ENCODE measurements at places on chromosomes 7 and 10. TPM values are rescaled to one million over a fixed set of nuclear protein-coding genes. Genes with fewer than 3 reads are reported as not detected.

Gene CYP26A1
- total RNA-seq = not detected

Gene ARMH3
- total RNA-seq = 58.9 TPM

DNA sequence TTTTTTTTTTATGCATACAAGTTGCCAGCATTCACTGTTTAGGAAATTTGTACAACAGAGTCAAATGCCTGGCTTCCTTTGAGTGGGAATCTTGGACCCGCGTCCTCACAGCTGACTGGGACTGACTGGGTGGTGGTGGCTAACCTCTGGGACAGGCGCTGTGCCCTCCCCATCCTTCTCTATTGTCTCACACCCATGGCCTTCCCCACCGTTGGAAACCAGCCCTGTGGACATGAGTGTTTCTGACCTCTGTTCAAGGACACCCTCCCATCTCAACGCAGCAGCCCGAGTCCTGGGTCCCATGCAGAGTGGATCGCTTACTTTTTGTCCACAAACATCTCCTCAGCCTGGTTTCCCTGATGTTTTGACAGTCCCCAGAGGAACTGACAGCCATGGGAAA, 125.1 kb upstream of the PPIF start:
- no peak for DNase-seq

DNA sequence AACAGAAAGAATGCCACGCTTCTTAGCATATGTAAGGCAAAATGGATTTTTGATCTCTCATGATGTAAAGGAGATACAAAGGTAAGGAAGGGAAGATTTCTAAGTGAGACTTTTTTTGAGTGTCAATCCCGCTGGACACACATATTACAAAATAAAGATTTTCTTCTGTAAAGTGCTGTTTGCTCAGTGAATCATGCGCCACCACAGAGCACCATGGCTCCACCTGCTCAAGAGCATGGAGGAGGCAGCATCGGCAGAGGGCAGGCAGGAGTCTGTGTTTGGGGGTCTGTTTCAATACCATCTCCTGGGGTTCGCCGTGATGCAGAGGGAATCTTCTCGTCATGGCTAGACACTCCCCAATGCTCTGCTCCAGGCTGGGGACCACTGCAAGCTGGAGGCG, 83.5 kb downstream of the ALOX5 start:
- DNase-seq = no peak

Gene EBF3
- total RNA-seq = 6.2 TPM

- no peak for DNase-seq
Observed at GRCh38 chr10:15433850-15434537, 62.9 kb upstream of the FAM171A1 start.

Gene NEUROD6
- total RNA-seq = not detected

Gene WDR86
- total RNA-seq = 0.16 TPM

Gene TUBB8
- total RNA-seq = not detected

- DNase-seq = no peak
Observed at GRCh38 chr7:114688443-114689055, 233.3 kb upstream of the MDFIC start.

DNA sequence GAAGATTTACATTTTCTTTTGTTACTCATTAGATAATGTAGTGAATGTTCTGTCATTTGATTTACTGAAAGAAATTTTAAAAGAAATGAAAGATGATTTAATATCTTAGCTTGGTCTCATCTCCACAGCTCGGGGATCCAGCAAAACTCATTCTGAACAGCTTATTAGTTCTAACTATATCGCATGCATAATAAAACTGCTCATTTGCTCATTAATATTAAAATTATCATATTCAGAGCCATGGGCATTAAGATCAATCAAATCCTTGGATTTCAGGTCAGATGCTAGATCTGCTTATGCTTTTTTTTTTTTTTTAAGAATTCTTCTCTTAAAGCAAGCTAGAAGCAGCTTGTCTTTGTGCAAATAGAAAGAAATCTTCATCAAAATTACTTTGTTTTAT, 246.1 kb downstream of the FOXP2 start:
- no peak for DNase-seq

GRCh38 chr7:12570534-12571461, at the start of gene SCIN:
SCIN (plus strand) TSS chr7:12570720; CDS start chr7:12570787, 67 bp downstream.
- DNase-seq = peak; percentile 22

Gene HOXA1
- not detected for total RNA-seq

DNA sequence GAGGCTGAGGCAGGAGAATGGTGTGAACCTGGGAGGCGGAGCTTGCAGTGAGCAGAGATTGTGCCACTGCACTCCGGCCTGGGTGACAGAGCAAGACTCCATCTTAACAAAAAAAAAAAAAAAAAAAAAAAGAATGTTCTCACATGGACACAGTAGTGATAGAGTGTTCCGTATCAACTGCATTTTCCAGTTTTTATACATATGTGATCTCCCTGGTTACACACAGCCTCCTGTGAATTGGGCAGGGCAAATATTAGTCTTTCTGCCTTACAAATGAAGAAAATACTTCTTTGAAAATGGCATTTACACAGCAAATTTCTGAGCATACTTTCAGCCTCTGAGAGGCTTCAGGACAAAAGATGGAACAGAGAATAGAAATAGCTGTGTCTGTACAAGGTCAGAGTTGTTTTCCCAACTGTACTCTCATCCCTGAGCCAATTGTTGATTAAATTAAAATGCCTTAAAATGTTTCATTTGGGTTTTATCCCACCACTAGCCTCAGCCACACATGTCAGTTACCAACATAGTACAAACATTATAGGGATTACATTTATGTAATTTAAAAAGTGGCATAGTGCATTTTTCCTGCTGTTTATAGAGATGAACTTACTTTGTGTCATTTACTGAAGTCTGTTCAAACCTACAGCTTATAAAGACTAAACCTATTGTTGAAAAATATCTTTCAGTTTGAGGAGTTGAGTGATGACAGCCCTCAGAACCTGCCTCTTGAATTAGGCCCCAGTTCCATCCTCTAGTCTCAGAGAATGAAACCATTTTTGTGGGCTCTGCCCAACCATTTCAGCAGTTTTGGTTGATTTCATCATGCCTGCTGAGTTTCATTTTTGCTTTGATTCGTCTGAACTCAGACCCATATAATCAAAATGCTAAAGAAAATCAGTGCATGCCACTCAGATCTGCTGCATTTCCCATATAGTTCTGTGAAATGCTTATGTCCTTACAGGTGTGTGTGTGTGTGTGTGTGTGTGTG, 609.4 kb upstream of the C7orf33 start:
- DNase-seq = no peak

DNA sequence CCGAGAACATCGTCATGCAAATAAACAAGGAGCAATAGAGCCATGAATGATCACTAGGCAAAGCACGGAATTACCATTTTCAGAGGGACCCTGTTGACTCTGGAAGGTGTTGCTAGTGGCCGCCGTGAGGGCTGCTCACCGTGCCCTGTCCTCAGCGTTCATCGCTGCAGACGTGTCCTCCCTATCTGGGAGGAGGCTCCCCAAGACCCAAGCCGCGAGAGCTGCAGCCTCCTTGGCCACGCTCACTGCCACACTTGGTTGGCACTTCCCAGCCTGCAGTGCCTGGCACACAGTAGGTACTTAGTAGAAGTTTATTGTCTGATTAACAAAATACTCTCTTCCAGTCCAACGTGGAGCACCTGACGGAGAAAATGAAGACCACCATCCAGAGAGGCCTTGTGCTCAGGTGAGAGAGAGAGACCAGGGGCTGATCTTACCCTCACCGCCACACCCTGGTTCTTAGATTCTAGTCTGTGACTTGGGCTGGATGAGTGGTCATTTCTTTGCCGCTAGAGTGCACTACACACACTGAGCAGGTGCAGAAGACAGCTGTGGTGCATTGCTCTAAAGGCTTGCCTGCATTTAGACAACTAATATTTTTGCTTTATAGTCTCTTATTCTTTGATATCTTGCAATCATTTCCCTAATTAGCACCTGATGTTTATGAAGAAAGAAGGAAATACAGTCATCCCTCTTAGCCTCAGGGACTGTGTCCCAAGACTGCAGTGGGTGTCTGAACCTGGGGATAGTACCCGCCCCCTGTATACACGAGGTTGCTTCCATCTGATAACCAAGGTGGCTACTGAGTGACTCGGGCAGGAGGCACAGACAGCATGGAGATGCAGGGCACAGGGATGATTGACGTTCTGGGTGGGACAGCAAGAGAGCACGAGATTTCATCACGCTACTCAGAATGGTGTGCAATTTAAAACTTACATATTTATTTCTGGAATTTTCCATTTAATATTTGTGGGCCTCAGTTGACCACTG, 40.3 kb downstream of the PITRM1 start:
- DNase-seq = no peak

DNA sequence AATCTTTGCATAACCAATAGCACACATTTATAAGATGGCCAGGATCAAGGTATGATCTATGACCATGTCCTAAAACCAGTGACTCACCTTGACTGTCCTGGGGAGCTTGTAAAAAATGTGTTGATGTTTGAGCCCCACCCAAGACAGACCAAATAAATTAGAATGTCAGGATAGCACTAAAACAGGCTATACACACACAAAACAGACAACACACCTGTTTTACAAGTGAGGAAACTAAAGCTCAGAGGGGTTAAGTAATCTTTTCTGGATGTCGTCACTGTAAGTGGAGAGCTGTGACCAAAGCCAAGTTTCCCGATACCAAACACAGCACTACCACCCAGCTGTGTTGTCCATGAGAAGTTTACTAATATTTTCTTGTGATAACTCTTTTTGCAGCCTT, 84.5 kb downstream of the AVL9 start:
- DNase-seq = no peak

DNA sequence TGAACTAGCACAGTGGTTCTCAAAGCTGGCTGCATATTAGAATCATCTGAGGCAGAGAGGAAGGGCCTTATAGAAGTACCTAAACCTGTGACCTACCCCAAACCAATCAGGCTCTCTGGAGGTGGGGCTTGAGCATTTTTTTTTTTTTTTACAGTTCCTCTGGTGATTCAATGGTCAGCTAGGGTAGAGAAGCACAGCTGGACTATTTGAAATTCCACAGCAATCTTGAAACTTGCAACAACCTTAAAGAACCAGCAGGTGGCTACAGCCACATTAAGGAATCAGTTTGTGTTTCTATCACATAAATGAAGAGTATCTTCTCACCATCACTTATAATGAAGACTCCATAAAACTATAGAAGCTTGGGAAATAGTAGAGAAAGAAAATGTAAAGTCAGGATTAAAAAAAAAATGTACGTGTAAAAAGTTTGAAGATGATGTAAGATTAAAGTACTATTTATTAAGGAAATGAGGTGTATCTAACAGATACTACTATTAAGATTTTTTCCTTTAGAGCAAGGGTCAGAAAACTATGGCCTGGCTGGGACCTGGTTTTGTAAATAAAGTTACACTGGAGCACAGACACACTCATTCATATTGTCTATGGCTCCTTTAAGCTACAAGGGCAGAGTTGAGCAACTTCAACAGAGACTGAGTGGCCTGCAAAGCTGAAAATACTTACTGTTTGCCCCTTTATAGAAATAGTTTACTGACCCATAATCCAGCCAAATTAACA, 3.8 kb downstream of the RTKN2 start:
- no peak for DNase-seq

DNA sequence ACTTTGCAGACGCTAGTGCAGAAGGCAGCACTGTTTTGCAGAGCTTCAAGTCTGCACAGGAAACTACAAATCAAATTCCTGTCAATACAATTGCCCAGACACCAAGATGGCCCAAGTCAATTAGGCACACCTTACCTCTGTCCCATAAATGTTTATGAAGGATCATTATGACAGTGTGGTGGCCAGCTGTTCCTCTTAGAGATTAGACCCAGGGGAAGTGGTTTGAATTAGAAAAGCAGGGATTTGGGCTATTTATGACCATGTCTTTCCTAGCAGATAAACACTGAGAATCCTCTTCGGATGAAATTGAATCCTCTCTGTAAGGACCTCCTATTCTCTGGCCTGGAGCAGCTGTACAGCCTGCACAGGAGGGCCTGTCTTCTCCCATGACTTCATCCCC, 9.9 kb upstream of the NEUROG3 start:
- no peak for DNase-seq

Gene TEX47
- not detected for total RNA-seq

Gene NUTM2A
- 2.2 TPM for total RNA-seq

Gene OPN1SW
- total RNA-seq = not detected

Gene HMX2
- total RNA-seq = not detected

Gene EVX1
- total RNA-seq = not detected

- peak; percentile 85 for DNase-seq
Observed at GRCh38 chr10:102644646-102645387, 538 bp downstream of the TRIM8 start.

DNA sequence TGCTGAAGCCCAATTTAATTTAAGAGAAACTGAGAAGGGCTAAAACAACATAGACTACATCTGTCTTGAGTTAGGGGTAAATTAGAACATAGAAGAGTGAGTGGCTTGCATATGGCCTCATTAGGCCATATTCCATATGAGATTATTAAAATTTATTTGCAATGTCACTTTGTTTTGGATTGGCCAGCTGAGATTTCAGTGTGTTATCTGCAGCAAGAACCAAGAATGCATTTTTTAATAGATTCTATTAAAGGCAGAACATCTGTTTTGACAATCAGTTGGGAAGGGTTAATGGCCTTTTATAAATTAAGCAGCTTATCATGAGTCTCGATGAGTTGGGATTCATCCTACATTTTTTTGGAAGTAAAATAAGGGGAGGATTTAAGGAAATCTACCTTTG, 236.2 kb downstream of the DGKB start:
- DNase-seq = no peak

GRCh38 chr10:75400163-75400770, 1.3 kb downstream of the ZNF503 start:
- DNase-seq = no peak

- no peak for DNase-seq
Observed at GRCh38 chr10:7027913-7028808, 382.7 kb downstream of the SFMBT2 start.

GRCh38 chr10:124696446-124697392, 47.5 kb downstream of the FAM53B start:
- no peak for DNase-seq

DNA sequence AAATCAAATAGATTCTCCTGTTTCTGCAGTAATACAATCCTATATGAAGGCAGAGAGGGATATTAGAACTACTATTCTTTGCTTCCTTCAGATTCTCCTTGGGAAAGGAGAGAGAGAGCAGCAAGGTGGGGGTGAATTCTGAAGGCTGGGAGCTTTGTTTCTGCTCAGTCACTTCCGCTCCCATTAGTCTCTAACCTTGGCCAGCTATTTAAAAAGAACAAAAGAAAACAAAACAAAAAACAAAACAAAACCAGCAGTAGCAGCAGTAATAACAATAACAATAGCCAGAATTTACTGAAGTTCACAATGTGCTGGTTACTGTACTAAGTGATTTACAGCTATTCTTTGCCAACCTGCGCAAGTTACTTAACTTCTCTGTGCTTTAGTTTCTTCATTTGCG, 9.9 kb downstream of the GPR85 start:
- no peak for DNase-seq

DNA sequence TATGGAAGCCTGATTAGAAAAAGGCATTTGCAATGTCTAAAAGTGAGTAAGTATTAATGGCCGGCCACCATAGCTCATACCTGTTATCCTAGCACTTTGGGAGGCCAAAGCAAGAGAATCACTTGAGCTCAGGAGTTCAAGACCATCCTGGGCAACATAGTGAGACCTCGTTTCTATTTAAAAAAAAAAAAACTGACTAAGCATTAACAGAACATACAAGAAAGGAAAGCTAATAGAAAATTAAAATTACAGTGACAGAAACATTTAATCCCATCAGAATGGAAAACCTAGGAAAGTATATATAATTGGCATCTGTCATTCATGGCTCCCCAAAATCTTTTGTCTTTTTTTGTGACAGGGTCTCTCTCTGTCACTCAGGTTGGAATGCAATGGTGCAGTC, 55.9 kb downstream of the AOC1 start:
- DNase-seq = no peak

Gene EXOSC1
- 14.9 TPM for total RNA-seq
